ENCODE measurements at places on chromosomes 7 and 10. TPM values are rescaled to one million over a fixed set of nuclear protein-coding genes. Genes with fewer than 3 reads are reported as not detected.

- DNase-seq: no peak
Measured at GRCh38 chr7:76332078-76332477, 26.7 kb downstream of the YWHAG start.

DNA sequence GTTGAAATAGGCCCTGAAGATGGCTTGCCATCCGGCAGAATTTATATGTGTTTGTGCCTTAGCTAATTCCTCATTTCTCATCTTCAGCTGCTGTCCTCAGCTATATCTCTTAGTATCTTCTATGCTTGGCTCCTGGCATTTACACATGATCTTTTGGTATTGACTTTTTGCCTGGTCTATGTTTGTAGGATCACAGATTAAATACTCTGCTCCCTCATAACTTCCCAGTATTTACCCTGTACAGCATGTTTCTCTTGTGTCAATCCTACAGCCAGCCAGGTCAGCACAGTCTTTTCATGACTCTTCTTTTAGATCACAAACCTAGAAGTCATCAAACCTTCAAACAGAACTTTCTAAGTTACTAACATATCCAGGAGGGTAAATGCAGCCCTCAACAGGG, 743.8 kb downstream of the MAGI2 start:
- no peak for DNase-seq

DNA sequence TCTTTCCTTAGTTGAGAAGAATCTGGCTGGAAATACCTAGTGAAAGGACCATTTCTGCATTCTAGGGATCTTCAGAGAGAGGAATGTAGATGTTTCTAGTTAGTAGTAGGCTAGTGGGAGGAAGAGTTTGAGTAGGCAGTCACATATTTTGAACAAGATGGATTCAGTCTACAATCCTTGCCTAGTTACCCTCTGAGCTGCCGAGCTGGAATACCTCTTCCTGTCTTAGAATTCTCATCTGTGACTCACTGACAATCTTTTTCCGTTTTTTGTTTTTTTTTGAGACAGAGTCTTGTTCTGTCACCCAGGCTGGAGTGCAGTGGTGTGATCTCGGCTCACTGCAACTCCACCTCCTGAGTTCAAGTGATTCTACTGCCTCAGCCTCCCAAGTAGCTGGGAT, 30.7 kb upstream of the PLPP4 start:
- DNase-seq: no peak

DNA sequence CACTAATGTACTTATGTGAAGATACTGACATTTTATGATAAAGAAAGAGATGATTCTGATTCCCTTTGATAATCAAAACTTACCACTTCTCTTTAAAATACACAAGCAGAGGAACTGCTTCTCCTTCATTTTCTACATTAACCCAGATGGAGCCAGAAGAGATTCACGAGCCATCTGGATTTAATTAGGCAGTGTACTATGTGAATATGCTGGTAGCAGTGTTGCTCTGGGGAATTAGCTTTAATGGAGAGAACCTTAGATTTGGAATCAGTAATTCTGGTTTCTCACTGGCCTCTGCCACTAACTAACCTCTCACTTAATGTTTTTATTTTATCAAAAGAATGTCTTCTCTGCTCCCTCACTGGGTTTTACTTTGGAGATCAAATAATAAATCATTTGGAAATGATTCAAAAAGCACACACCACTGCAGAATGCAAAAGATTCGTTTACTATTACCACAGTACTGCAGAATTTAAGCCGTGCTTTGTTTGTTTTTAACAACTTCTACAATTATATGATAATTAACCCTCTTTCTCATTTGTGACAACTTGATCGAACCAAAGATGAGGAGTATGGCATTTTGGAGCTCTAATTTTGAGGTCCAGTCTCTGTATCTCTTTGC, 77.5 kb upstream of the PHYHIPL start:
- no peak for DNase-seq

DNA sequence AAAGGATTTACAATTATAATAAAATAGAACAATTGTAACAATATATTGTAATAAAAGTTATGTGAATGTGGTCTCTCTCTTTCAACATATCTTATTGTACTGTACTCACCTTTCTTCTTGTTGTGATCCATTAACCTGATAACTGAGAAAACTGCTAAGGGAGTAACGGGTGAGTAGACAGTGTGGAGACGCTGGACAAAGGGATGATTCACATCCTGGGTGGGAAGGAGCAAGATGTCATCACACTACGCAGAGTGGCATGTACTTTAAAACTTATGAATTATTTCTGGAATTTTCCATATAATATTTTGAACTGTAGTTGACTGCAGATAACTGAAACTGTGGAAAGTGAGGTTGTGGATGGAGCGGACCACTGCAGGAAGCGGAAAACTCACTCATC, 91.2 kb upstream of the PLPP4 start:
- DNase-seq: no peak

- no peak for DNase-seq
Measured at GRCh38 chr7:20146451-20146850, 70.7 kb downstream of the MACC1 start.

DNA sequence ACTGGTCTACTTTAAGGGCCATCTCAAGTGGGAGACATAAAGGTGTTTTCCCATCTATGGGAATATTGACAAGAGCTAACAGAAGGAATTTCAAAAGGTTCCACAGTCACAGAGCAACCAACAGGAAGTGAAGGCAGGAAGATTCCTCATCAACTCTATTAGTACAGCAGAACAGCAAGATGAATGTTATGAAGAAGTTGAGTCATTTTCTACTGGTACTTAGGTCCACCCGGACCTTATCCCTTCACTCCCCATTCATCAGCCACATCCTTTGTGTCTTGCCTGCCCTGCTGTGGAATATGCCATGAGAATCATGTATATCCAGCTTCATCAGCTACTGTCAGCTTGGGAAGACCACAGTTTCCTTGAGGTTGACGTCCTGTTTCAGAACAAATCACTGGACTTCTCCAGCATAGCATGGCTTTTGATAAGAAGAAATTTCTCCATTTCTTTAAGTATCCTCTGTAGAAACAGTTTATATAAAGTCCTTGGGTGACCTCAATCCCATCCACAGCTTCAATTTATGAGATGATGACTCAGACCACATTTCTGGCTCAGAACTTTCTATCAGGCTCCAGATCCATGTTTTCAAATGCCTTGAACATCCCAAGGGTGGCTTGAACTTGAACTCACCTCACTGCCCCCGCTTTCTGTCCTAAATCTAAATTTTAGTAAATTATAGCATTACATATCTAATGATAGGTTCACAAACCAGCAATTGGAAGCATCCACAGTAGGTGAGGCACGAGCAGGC, 84.9 kb upstream of the AGK start:
- no peak for DNase-seq

GRCh38 chr10:22365644-22366434, 20.5 kb downstream of the SPAG6 start:
- no peak for DNase-seq

DNA sequence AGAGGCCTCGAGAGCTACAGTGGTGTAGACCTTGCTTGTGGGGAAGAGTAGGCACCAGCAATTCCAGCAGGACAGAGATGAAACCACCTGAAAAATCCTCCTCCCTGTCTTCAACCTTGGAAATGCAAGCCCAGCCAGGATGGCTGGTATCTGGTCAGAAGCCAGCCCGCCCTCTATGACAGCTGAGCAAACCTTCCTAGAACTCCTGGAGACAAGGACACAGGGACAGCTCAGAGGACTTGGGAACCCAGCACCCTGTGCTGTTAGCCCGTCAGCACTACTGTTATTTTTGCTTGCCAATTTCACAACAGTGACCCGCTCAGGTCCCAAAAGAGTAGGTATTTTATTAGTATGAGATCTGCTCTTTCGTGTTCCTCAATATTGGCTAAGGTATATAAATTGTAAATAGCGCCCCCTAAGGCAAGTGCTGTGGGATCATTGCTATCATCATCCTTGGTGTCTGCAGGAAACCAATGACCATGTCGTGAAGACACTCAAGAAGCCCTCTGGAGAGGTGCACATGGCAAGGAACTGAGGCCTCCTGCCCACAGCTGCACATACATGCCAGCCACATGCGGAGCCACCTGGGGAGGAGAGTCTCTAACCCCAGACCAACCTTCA, 156.5 kb upstream of the CHST15 start:
- no peak for DNase-seq

DNA sequence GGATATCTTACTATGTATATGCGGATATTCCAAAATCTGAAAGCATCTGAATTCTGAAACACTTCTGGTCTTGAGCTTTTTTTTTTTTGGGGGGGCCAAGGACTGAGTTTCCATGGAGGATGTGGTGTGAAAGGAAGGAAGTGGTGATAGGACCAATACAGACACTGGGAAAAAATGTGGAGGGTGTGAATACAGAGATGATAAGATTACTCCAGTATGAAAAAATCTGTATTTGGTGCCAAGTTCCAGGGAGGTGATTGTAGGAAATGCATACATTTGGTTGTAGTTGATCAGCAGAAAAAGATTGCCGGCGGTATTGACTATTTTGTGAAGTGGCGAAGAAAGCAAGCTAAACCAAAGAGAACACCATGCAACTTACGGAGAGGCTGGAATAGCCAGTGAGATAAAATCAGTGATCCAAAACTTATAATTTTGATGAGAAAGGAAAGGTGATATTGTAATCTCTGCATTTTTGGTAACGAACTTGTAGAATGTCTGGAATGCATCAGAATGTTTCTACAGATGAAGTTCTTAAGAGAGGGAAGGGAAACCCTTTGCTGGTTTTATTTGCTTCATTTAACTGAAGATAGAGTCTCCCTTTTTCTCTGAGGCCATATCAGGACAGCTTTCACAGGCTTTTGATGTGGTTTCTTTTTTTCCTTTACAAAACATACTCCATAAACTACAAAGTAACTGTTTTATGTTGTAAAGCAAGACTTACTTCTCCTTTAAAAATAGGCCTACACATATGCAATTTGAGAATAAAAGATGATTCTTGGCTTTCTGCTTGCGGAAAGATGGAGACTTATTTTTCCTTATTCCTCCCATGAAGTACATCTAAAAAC, 6.0 kb downstream of the WDR37 start:
- no peak for DNase-seq

GRCh38 chr7:45052011-45052410, 36.8 kb downstream of the NACAD start:
- no peak for DNase-seq

- DNase-seq: no peak
Measured at GRCh38 chr10:121927318-121927840, 452 bp downstream of the ATE1 start.

- no peak for DNase-seq
Measured at GRCh38 chr10:71472466-71472865, 75.7 kb downstream of the CDH23 start.

DNA sequence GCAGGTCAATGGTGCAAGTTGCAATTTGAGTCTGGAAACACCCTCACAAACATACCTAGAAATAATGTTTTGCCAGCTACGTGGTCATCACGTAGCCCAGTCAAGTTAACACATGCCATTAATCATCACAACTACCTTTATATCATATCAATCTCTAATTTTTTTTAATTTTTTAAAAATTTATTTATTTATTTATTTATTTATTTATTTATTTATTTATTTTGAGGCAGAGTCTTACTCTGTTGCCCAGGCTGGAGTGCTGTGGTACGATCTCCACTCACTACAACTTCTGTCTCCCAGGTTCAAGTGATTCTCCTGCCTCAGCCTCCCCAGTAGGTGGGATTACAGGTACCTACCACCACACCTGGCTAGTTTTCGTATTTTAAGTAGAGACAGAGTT, 52.4 kb upstream of the MACROH2A2 start:
- DNase-seq: no peak

DNA sequence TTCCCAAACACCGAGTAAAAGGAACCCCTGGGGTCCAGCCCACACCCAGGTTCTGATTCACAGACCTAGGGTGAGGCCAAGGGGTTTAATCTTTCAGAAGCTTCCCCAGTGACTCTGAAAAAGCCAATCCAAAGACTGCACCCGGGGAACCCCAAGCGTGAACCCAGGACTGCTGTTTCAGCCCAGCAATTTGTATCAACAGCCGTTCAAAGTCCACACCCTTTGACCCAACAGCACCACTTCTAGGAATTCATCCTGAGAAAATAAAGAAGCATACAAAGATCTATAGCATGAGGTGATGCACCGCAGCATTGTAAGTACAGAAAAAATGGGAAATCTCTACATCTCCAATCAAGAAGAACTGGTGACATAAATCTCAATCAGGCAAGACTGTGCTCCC, 24.4 kb downstream of the DLG5 start:
- DNase-seq: no peak

DNA sequence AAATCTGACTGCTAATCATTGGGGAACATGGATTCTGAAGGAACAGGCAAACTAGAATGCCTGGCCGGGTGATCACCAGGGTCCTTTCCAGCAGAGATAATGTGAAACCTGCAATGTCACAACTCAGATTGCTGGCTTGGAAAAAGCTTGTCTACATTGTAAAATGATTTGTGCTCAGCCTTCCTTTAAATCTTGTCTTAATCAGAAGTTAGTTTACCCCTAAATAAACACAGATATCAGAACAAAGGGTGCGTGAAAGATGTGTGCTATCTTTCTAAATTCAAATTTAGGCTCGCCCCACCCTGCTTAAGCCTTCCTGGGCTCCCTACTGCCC, 26.3 kb downstream of the COBL start:
- DNase-seq: no peak

GRCh38 chr7:2886900-2887299, 42.8 kb upstream of the GNA12 start:
- peak; percentile 53 for DNase-seq

GRCh38 chr10:95350219-95350829, 59.5 kb upstream of the PDLIM1 start:
- no peak for DNase-seq

DNA sequence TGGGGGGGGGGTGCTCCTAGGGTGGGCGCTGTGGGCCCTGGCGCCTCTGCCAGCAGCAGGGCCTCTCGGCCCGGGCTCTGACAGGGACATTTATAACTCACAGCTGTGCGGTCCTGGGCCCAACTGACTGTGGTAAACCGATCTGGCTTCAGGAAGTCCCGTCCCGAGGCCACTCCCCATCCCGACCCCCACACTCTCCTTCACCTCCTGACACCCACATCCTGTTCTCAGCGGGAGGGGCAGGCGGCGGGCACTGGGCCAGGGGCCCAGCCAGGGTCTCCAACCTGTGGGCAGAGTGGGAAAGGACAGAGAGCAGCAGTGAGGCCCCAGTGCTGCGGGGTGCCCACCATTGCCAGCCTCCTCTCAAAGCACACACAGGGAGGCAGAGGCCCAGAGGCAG, 69.1 kb downstream of the ZMIZ1 start:
- peak; percentile 78 for DNase-seq

GRCh38 chr7:48637382-48637781, 287.0 kb upstream of the CDC14C start:
- DNase-seq: no peak

GRCh38 chr10:27628621-27629020, 117.0 kb downstream of the MKX start:
- no peak for DNase-seq

GRCh38 chr10:98555021-98555619, 108.4 kb upstream of the HPS1 start:
- no peak for DNase-seq

- no peak for DNase-seq
Measured at GRCh38 chr7:10412422-10413019, 561.2 kb upstream of the PHF14 start.

The AKR1D1 gene
- not detected for total RNA-seq

The RASSF4 gene
- total RNA-seq: 3.1 TPM

The FAM204A gene
- total RNA-seq: 51.3 TPM

The DNAH11 gene
- total RNA-seq: 0.43 TPM

The ZNF679 gene
- total RNA-seq: not detected

The GBX1 gene
- not detected for total RNA-seq

The CRTAC1 gene
- total RNA-seq: not detected

The ADAM22 gene
- 4.6 TPM for total RNA-seq

Measured in activated naive CD8-positive, alpha-beta T cell treated with anti-CD3 and anti-CD28 coated beads, Interleukin-2, amount 10 ng/mL, durations not matched to agents 7 days and 5 days (primary cell).